ENCODE measurements at places on chromosomes 7 and 10.

GRCh38 chr7:122290476-122290875, 14.1 kb downstream of the FEZF1 start:
- DNase-seq = no peak

GRCh38 chr7:5363729-5364128, 59.9 kb downstream of the TNRC18 start:
- no peak for DNase-seq

- DNase-seq = no peak
These were observed 203.0 kb downstream of the FANK1 start for GRCh38 chr10:126099366-126099765.

GRCh38 chr7:12888717-12889116, 201.3 kb downstream of the ARL4A start:
- no peak for DNase-seq

DNA sequence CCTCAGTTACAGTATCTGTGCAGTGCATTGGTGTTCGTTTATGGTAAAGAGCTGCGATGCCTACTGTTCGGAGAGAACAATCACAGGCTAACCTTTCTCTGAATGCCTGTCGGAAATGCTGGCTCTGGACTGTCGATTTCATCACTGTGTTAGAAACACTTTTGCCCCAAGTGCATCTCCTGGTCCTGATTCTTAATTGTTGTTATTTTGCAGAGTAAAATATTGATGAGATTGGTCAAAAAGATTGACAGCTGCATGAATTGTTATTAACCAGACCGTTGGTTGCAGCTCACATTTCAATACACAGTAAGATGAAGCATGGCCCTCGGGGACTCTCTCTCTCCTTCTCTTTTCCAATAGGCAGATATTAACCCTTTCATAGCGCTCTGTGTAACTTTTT, 557.4 kb upstream of the ADARB2 start:
- DNase-seq = no peak

GRCh38 chr7:110994028-110994967, 96.6 kb upstream of the LRRN3 start:
- DNase-seq = no peak

GRCh38 chr10:49226594-49226993, 38.4 kb upstream of the TMEM273 start:
- DNase-seq = no peak

DNA sequence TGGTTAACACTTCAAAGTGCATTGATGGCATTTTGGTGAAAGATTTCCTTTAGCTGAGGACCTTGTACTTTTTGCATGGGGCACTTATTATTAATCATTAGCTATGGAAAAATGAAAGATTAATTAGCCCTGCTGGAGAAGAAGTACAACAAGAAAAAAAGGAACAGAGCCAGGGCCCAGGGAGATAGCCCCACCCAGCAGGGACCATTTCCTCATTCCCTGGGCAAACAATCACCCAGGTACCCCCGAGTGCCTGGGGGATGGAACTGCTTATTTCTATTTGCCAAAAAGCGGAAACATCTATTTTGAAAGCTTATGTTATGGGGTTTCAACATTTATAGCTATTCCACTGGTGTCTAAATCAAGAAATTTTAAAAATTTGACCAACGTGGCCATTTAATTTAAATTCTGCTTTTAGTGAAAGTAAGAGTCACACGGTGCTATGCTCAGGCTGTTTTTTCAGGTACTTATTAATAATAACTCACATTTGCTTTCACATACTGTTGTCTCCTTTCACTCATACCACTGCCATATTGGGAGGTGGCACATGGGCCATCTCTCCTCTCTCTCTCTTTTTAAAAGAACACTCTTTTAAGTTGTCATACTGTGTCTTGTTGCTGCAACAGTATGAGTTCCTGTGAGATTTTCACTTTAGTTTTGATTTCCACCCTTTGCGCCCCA, 143.6 kb upstream of the KIF5B start:
- peak; percentile 35 for DNase-seq

GRCh38 chr10:34092891-34093290, 722.2 kb downstream of the PARD3 start:
- DNase-seq = no peak

DNA sequence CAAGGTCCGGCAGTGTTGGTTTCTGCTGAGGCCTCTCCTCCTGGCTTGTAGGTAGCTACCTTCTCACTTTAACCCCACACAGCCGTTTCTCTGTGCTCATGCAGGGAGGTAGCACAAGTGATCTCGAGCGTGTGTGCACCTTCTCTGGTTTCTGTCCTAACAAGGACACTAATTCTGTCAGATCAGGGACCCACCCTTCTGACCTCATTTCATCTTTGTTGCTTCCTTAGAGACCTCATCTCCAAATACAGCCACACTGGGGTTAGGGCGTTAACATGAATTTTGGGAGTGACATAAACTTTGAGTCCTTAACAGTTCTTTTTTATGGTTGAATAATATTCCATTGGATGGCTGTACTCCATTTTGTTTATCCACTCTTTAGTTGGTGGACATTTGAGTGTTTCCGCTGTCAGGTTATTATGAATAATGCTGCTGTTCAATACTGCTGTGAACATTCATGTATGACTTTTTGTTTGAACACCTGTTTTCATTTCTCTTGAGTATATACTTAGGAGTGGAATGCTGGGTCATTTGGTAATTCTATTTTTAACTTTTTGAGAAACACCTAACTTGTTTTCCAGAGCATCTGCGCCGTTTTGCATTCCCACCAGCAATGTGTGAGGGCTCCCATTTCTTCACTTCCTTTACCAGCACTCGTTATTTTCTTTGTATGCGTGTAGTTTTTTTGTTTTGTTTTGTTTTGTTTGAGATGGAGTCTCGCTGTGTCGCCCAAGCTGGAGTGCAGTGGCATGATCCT, 57.5 kb downstream of the LCOR start:
- DNase-seq = no peak

- DNase-seq = peak; percentile 20
These were observed 191.2 kb upstream of the PRSS1 start for GRCh38 chr7:142557971-142558582.

DNA sequence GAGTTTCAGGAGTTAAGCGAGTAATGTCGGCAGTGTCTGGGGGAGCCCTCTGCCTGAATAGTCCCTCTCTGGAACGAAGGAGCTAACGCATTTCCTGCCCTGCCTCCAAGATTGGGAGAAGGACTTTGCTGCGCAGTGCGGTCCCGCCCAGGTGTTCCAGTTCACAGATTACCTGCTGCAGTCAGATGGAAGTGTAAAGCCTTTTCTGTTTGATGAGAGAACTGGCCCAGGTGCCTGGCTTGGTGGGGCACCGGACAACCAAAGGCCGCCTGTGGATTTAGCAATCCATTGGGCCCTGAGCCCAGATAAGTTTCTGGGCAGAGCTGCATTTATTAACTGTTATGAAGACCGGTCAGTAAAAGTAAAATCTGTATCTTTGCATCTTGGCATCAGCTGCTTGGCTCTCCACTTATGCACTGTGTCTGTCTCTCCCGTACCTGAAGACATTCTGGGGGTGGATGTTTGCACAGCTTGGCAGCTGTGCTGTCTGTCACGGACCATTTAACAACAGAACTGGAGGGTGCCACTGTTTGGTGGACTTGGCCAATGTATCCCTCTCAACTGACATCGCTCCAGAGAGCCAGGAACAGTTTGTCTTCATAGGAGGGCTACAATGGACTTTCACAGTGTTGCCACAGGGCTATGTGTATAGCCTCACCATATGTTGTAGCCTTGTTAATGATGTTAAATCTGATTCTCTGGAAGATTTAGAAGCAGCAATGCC, 654.7 kb upstream of the ZWINT start:
- DNase-seq = no peak

- DNase-seq = no peak
These were observed 93.8 kb downstream of the GAD2 start for GRCh38 chr10:26310361-26310760.

GRCh38 chr7:2635810-2636701, 4.3 kb downstream of the TTYH3 start:
- DNase-seq = no peak

DNA sequence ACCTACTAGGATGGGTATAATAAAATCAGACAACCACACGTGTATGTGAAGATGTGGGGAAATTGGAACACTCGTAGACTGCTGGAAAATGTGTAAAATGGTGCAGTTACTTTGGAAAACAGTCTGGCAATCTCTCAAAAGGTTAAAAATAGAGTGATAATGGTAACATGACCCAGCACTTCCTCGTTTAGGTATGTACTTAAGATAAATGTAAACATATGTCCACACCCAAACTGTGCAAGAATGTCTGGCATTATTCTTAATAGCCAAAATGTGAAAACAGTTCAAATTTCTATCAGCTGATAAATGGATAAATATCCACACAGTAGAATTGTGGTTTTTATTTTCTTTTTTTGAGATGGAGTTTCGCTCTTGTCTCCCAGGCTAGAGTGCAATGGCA, 272.8 kb downstream of the ZNF248 start:
- no peak for DNase-seq

- DNase-seq = no peak
These were observed 13.9 kb upstream of the TBATA start for GRCh38 chr10:70799124-70799523.

DNA sequence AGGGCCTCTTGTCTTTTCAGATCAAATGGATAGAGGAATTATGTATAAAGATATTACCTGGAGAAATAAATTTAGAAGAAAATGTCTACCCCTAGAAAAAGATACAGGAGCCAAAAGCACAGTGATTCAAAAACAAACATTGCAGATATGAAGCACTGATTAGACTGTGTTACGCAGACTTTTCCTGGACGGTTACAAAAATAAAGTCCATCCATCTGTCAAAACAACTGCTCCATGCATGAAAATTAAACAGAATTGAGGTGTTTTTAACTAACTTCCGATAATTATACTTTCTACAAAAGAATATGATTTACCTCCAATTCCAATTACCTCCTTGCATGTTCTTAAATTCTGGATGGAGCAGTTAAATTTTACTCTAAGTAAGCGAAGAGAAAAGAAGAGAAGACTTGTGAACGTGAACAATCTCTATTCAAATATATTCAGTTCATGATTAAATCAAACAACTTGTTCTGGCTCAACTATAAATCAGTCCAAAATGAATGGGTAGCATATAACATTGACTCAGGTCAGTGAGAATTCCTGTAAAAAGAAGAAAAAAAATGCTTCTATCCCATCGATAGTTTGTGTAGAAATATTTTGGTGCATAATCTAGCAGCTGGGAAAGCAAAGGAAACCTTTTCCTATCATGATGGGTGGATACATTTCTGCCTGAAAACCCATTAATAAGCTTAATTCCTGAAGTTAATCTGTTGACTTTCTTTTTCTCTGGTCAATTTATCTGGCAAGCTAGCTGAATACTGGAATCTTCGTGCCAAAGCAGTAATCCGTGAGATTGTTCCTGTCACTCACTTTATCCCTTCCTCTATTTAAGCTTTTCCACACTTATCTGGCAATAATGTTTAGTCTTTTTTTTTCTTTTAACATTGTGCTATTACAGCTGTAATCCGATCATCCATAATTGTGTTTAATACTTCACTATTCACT, 80.4 kb downstream of the SEMA3A start:
- DNase-seq = no peak

DNA sequence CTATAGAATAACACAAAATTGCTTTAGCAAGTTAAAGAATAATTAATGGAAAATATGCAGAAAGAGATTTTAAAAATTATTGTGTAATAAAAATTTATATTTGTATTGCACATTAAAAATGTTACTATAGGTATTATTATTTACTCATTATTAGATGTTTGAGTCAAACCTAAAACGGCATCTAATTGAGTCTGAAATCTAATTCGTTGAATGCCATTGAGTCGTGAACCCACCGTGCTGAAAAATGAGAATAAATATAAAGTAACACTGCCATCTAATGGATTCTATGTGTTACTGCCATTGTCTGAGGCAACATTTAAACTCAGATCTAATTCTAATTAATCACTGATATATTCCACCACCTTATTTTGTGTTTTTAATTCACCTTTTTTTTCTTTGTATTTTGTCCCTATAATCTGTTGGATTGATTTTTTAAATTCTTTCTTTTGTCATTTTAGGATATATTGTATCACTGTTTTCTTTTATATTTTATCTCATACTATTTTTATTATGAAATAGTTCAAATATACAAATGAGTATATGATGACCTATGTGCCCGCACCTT, 62.2 kb downstream of the SAMD9 start:
- DNase-seq = peak; percentile 62

- DNase-seq = no peak
These were observed 109.6 kb downstream of the ELAPOR2 start for GRCh38 chr7:86949779-86950260.

DNA sequence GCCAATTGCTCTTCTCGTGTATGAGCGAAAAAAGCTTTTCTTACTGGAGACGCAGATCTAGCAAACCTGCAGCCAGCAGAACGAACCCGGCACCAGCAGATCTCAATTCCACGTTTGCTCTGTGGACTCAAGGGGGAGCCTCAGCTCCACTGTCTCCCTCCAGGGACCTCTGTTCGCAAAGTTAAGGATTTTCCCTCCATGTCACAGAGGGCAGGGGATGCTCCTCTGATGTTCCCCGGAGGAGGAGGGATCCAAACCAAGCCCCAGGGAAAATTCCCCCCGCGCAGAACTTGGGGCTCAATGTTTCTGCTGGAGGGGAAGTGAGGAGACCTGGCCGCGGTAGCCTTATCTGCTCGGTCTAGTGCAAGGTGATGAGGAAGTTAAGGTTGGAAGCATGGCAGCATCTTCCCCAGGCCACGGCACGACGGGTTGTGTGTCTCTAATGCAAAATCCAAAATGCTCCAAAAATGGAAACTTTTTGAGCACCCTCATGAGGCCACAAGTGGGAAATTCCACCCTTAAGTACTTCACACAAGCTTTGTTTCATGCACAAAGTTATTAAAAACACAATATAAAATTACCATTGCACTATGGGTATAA, 9.0 kb downstream of the IQCE start:
- peak; percentile 49 for DNase-seq

DNA sequence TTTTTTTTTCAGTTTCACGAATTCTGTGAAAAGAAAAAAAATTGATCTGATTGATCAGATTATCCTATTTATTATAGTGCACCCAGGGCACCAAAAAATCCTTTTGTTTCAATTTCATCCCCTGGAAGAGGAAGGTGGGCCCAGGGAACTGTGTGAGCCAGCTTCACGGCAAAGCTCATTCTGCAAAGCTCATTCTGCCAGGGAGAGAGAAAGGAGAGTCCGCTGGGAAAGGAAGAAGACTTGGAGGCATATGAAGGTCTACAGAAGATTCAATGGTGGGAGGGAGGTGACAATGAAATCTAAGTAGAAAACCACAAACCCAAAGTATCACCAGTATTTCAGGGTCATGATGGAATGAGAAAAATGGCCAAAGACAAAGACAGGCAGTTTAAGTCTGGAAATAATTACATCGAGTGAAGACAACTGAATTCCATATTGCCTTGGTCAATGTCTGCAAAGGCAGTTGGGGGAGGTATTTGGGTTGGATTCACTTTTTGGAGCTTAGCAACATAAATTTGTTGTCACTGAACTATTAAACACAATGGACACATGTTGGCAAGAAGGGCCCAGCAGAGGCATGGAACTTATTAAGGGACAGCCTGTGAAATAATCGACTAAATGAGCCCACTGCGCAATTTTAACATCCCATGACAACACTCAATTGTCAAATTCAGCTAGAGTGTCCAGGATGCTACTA, 587.8 kb upstream of the MKI67 start:
- DNase-seq = no peak

DNA sequence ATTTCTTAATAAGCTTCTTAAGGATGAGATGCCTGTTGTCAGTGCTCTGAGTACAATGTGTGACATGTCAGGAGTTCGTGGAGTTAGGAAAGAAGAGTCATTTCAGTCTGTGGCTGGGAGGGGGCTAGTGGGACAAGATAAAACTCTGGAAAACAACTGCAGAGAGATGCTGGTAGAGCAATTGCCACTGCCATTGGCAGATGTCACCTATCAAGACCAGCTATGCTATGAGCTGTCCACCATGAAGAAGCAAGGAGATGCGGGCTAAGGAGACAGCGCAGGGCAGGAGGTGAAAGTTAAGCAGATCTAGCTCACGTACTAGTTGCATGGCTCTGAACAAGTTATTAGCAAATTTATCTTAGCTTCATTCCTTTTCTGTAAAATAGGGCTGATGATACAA, 756.7 kb downstream of the KCNMA1 start:
- no peak for DNase-seq

All from kidney (tissue), 22 donors.